Sigmoid colon (tissue), 7 donors: ENCODE measurements at places on chromosomes 6 and 20. TPM values are rescaled to one million over a fixed set of nuclear protein-coding genes. Genes with fewer than 3 reads are reported as not detected.

ZSCAN9 gene
- 14.0 TPM for total RNA-seq

NRN1 gene
- 10.7 TPM for total RNA-seq

LINC00237 gene
- total RNA-seq = not detected

GSS gene
- 30.5 TPM for total RNA-seq

OXT gene
- not detected for total RNA-seq

PBOV1 gene
- not detected for total RNA-seq

PPP1R3G gene
- total RNA-seq = 1.8 TPM

LTB gene
- total RNA-seq = 0.68 TPM

APOM gene
- 3.6 TPM for total RNA-seq

TREML1 gene
- total RNA-seq = not detected

BRD2 gene
- 116 TPM for total RNA-seq
